ENCODE measurements at places on chromosomes 12 and 14.

- no peak for DNase-seq
Observed at GRCh38 chr12:113077057-113077858, 20.7 kb downstream of the DTX1 start.

GRCh38 chr14:98773814-98774213 lies 498.2 kb downstream of the BCL11B start:
- DNase-seq, result no peak

- DNase-seq, result no peak
Observed at GRCh38 chr12:58358369-58358768, 417.0 kb downstream of the ATP23 start.

DNA sequence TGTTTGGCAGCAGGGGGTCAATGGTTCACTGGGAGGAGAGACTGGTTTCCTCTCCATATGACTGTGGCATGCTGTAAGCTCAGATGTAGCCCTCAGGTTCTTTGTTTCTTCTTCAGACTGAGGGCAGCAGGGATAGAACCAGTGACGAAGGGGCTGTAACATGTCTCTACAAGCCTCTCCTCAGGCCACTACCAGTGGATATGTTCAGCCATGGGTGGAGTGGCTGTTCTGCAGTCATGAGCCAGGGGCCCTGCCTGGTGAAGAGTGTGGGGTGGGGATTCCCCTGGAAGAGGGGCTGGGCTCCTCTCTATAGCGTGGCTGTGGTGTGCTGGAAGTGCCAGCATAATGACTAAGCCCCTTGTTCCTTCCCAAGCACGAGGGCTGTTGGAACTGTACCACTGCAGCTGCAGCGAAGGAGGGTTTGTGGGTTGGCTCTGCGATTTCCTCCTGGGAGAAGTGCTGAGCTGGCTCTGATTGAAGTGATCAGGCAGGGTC lies 55.8 kb downstream of the CMAS start:
- DNase-seq, result no peak

GRCh38 chr12:122527478-122527944 lies 462 bp downstream of the KNTC1 start:
- no peak for DNase-seq

- DNase-seq, result no peak
Observed at GRCh38 chr12:19891936-19892591, 452.8 kb downstream of the AEBP2 start.

- DNase-seq, result no peak
Observed at GRCh38 chr12:82124711-82125380, 233.3 kb downstream of the CCDC59 start.

GRCh38 chr14:90730206-90730766 lies 85.9 kb downstream of the TTC7B start:
- DNase-seq, result no peak

DNA sequence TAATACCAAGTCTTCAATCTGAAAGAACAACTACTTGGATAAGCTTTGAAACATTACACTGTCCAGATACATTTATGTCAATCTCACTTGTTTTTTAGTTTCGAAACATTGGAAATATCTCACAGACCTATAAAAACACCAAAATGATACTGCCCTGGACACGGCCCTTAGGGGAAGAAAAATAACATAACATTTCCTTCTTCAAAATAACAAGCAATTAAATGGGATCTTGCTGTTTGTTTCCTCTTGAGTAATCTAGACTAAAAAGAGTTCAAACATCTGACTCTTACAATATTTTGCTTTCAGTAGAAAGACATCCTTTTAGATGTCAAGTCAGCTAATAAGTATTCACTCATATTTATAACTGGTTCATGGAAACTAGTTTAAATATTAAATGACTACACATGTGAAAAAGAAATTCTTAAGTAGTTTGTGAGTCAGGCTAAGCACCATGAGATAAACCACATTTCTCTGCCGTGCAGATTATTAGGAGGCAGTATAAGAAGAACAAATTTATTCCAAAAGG lies 87.5 kb downstream of the EPS8 start:
- no peak for DNase-seq

DNA sequence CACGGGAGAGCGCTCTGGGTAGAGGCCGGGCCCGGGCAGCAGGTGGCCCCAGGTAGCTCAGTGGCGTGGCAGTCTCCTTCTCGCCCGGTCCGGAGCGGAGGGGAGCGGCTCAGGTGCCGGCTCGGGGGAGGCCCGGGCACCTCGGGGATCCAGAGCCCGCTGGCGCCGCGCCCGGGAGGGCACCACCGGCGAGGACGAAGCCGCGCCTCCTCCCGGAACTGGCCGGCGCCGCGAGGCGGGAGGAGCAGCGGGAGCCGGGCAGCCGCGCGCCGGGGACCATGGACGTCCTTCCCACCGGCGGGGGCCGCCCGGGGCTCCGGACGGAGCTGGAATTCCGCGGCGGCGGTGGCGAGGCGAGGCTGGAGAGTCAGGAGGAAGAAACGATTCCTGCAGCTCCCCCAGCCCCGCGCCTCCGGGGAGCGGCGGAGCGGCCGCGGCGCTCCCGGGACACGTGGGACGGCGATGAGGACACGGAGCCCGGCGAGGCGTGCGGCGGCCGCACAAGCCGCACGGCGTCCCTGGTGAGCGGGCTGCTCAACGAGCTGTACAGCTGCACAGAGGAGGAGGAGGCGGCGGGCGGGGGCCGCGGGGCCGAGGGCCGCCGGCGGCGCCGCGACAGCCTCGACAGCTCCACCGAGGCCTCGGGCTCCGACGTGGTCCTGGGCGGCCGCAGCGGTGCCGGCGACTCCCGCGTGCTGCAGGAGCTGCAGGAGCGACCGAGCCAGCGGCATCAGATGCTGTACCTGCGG lies 21.5 kb upstream of the GNS start:
- DNase-seq, result peak; percentile 32

DNA sequence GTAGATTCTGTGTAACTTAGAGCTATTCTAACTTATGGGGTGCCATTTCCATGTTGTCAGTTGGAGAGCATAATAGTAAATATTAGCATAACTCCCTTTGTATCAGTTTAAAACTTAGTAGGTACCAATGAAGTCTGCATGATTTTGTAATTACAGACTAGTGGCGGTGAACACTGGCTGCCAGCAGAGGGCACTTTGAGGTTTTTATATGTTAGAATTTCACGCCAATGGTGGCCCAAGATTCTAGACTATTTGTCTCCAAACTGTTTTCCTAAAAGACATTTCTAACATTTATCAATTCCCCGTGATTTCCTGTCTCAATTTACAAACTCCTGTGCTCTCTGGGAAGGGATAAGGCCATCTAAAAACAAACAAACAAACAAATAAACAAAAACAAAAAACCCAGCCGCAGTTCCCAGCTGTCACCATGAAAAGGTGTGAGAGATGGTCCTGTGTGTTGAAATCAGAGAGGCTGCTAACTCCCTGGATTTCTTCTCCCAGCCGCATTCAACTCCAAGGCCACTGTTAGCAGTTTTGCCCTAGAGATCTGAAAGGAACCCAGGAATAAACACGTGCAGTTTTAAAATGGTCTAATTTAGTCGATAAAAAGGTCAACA lies 57.6 kb downstream of the BRMS1L start:
- DNase-seq, result peak; percentile 99

DNA sequence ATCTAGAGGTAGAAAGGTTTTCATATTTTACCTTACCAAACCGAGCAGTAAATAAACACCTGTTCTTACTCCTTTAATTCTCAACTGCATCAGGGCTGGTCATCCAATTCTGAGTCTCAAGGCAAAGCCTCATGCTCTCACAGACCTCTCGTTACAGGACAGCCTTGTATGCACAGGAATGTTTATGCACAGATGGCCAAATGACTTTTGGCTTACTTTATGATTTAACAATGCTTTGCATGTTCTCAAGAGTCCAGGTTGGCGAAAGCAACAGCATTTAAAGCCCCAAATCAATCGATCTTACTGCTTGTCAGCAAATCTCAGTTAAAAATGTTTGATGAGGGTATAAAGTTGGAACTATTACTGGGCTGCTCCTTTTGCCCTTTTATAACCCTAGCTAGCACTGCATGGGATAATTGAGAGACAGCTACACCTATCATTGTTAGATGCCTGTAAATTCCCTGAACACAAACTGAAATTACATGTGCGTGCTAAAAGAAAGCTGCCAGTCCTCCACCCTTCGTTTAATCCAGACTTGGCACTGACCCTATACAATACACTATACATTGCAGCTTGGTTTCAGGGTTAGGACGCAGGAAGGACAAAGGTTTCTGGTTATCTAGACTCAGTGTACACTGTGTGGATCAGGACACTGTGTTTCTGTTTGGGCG lies 63.6 kb downstream of the TMCC3 start:
- DNase-seq, result no peak

DNA sequence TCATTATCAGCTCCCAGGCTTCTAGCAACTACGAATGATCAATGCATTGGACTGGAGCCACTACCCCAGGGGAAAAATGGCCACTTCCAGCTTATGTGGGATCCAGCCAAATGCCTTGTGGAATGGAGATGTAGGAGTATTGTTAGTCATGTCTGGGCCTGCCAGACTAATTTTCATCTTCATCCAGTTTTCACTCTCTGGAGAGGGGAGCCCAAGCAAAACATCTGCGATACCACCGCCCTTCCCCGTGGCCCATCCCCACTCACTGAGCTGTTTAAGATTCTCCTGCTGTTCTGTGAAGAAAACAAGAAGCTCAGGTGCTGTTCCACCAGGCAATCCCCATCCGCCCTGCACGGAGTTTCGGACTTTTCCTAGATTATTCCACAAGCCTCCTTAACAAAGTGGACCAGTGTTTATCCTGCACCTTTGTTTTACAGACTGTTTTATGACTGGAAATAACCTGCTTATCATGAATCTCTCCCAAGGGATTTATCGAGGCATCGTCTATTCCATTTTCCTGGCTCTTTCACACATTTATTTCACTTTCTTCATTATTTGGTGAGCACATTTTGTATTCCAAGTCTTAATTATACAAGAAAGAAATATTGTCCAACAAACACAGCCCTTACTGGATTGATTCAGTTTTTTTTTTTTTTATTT lies 35.5 kb upstream of the MAX start:
- no peak for DNase-seq

DNA sequence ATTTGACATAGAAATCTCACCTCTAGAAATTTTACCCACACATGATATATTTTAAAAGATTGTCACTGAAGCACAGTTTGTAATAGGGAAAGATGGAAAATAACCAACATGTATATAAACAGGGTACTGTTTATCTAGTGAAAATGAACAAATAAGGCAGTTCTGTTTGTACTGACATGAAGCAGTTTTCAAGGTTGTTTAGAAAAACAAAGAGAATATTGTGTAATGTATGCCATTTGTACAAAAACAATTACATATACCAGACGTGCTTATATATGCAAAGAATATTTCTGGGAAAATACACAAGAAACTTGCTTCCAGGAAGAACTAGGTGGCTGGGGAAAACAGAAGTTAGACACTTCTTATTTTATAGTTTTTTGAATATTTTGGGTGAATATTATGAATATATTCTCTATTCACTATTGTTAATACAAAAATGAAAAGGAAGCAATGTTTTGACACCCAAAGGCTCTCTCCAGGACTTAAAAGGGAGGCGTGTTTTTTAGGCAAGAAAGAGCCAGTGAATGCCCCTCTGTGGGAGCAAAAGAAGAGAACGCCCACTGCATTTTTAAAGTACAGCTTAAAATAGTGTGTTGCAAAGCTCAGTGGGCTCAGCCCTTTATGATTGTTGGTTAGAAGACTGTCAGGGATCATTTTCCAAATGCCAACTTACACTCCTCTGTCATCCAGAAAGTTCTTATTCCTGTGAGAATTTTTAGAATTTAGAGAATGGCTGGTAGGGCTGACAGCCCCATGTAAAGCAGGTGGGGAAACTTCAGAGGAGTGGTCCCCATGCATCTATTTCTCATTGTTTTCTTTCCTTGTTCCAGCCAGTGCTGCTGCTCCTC lies 59.6 kb upstream of the FERMT2 start:
- DNase-seq, result no peak

- DNase-seq, result no peak
Observed at GRCh38 chr14:20630340-20631022, 11.0 kb downstream of the OR6S1 start.

GRCh38 chr14:69719501-69719951 lies 47.4 kb upstream of the SRSF5 start:
- DNase-seq, result no peak

DNA sequence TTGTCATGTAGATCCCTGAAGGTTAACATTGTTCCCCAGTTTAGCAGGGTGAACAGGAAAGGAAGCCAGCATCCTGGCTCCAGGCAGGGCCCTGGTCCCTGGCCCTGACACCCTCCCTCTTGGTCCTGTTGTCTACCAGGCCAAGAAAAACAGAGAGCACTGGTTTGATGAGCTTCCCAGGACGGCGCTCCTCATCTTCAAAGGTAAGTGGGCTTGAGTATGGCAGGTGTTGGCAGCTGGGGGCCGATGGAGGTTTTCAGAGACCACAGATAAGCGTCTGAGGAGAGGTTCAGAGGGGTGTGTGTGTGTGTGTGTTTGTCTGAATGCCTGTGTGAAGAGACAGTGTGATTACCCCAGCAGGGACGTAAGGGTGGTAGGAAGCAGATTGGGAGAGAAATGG lies 56.3 kb downstream of the SLC8B1 start:
- peak; percentile 48 for DNase-seq

DNA sequence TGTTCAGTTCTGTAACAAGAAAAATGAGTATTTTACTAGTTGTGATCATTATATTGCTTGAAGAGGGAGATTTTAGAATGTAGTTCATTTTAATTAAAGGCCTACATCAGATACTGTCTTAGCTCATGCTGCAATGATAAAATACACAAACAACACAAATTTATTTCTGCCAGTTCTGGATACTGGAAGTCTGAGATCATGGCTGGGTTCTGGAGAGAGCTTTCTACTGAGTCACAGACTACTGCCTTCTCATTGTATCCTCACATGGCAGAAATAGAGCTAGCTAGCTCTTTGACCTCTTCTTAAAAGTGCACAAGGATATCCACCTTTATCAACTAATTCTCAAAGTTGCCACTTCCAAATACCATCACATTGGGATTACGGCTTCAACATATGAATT lies 53.8 kb downstream of the MIS18BP1 start:
- DNase-seq, result no peak
